ENCODE measurements at places on chromosomes 5 and 9.

GRCh38 chr5:65577141-65577540 lies 14.0 kb downstream of the PPWD1 start:
- DNase-seq = no peak

DNA sequence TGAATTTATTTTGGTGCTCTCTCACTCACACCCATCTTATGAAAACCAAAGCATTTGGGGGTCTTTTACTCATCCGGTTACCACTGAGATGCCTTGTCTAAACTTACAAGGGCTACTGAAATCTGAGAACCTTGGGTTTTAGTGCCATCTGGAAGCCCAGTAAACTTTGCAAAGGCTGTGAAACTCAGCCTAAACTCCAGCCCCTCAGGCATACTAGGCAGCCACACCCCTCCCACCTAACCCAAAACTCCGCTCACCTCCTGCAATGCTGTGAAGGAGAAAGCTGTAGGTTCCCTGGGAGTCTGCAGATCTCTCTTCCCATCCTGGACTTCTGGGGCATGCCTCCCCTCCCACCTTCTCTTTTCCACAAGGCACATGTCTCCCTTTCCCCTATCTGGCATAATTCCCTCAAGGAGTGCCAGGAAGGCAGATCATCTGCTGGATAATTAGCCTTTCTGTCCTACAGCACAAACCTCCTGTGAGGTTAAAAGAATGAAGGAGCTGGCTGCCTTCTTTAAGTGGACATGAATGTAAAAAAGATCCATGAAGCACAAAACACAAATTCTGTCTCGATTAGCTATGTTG lies 71.5 kb upstream of the ANXA1 start:
- DNase-seq = no peak

DNA sequence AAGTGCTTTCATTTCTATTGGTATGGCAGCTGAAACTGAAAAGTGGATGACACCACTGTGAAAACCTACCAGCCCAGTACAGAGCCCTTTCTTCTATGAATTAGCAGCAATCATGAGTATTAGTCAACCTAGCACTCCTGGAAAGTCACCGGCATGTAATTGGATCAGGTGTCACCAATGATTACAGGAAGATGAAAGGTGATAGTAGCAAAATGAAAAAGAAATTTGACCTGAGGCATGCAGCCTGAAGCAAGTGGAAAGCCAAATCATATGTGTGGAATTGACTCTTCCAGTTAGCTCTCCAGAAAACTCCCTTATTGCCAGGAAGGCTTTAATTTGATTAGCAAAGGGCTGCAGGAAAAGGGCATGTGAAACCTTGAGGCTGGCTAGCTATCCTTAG lies 81.2 kb upstream of the NAA35 start:
- peak; percentile 30 for DNase-seq

DNA sequence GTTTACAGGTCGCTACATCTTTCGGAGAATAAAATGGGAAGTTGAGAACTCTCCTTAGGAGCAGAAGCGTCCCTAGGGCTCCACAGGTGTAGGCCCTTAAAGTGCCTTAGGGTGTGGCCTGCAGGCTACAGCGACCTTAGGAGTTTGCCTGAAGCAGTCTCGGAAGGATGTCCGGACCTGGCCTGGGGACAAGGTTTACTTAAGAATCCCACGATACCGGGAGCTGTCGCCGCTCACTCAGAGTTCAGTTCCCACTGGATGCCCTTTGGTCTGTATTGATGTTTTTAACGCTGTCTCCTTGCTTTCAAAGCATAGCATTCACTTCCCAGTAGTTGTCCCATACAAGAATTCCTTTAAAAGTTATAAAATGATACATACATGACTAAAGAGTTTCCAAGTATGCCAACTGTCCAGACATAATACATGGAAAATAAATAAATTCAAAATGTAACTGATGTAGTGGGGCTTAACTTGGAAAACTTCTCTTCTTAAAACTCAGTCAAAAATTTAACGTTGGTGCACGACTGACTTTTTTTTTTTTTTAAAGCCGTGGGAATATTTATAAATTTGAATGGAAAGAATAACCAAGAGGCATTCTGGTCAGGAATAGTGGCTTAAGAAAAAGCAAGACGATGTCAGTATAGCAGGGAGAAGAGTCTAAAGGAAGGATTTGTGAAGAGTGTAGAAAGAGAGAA lies 848 bp downstream of the RAD50 start:
- DNase-seq = peak; percentile 41
